Cerebellar nuclear complex (tissue), 1 donor: ENCODE measurements at places on chromosomes 2 and 18.

DNA sequence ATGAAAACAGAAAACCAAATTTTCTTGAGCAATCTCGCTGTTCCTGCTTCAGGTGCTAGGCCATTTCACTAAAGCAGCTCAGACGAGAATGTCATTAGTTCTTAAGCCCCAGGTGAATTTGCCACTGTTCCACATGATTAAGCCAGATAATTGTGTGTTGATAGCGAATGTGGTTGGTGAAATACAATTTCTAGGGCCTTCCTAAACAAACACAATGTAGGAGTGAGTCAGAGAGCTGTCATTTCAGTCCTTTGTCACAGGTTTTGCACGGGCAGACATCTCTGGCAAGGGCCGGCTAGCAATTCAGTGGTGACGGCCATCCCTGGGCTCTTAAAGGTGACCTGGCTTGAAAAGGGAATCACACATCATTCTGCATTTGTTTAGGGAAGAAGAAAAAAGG lies 170.7 kb downstream of the TMEM182 start:
- no peak for DNase-seq

DNA sequence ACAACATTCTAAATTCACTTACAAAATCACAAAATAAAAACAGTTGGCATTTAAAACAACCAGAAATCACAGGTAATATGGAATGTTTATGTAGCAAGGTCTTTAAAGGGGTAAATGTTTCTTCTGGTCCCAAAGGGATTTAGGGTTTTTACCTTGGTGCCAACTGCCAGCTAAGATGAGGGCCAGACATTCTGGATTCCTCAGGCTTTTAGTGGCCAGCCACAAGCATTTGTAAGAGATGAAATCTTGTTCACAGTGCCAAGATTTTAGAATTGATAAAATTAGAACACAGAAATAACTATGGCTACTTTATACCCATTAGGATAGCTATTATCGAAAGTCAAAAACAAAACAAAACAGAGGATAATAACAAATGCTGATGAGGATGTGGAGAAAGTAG lies 60.4 kb upstream of the CDKL4 start:
- DNase-seq = no peak

DNA sequence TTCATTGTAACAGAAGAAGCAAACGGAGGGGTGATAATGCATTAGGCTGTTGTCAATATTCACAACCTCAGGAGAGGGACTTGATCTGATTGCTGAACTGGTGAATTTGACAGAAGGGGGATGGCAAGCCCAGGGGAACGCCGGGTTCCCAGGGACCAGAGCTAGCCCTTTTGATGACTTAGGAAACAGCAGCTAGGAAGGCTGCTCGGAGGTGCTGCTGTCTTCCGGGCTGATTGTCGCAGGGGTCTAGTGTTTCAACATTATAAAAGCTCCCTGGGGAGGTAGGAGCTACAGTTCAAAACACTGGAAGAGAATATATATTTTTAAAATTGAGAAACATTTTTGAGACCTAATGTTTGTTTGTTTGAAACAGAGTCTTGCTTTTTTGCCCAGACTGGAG lies 47.3 kb downstream of the CD8B2 start:
- no peak for DNase-seq

- DNase-seq = no peak
These were observed 1.6 kb upstream of the ALKAL2 start for GRCh38 chr2:289362-290089.

- no peak for DNase-seq
These were observed 814 bp upstream of the RAB1A start for GRCh38 chr2:65130664-65131175.

GRCh38 chr2:85133751-85134254 lies 611 bp downstream of the TCF7L1 start:
- DNase-seq = no peak

DNA sequence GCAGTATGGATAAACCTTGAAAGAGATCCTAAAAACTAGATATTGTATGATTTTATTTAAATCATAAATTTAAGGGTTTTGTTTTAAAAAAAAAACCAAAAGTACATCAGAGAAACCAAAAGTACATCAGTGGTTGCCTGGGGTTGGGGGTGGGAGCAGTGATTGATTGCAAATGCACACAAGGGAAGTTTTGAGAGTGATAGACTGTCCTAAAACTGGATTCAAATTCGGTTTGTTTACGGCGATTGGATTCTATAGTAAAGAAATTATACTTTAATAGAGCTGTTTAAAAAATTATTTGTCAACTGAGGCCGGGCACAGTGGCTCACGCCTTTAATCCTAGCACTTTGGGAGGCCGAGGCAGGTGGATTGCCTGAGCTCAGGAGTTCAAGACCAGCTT lies 179.8 kb downstream of the METTL4 start:
- DNase-seq = no peak

DNA sequence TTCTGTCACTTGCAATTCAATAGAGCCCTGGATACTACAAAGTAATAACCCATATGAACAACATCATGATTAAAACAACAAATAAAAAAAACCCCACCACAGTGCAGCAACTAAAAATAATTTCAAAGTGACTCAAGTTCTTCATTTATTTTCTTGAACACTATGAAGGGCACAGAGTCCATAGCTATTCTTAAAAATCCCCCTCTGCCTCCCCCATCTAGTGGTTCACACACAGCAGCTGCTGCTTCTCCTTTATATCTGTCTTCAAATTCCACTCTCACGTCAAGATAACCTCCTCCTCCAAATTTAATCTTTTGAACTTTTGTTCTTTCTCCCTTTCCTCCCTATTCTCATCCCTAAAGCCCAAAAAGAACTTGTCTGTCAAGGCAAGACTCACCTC lies 591.3 kb downstream of the ZEB2 start:
- DNase-seq = no peak

- no peak for DNase-seq
These were observed 574.5 kb upstream of the ZEB2 start for GRCh38 chr2:145094370-145094769.

GRCh38 chr18:41790687-41791086 lies 164.3 kb upstream of the PIK3C3 start:
- no peak for DNase-seq

GRCh38 chr18:23553887-23554286 lies 32.4 kb downstream of the NPC1 start:
- DNase-seq = no peak

DNA sequence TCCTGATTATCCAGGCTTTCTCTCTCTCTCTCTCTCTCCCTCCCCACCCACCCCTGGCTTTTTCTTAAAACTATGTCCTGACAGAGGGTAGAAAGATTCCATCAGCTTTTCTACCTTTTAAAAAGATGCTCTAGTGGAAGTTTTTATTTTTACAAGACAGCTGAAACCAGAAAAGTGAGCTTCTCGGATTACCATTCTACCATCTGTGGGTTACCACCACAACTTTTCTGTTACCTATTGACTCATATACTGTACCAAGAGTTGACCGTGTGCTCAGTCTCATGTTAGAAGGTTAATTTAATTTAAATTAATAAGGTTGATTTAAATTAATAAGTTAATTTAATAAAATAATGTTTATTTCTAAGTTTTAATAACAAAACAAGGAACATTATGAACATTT lies 137.6 kb downstream of the UPP2 start:
- DNase-seq = no peak

GRCh38 chr2:69817729-69818501 lies 11.5 kb upstream of the GMCL1 start:
- no peak for DNase-seq

GRCh38 chr2:156190517-156190916 lies 142.0 kb downstream of the NR4A2 start:
- DNase-seq = no peak

DNA sequence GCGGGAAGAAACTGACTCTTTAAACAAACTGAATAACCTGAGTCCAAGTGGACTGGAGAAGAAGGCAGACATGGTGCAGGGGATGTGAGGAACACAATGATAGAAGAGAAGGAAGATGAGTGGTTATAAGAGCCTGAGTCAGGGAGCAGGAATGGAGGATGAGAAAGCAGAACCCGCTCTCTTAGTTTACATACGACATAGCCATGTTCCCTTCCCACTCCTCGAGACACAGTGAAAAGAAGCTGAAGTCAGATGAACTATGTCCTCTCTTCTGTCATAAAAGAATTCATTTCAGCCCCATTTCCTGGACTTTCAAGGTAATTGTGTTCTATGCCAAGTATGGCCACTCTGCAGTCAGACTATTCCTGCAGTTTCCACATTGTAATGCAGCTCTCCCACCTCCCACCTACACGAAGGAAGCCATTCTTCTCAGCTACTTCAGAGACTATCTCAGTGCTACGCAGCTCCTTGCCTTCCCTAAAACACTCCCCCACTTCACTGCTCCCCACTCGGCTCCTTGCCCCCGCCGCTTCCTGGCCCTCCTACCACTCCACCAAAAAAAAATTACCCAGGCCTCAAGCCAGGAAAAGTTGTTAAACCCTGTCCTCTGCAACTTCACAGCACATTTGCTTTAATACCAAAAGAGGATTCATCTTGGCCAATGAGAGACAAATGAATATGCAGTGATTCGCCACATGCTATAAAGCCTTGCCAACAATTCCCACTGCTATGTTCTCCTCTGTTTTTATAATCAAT lies 323.4 kb upstream of the EPHA4 start:
- DNase-seq = no peak

DNA sequence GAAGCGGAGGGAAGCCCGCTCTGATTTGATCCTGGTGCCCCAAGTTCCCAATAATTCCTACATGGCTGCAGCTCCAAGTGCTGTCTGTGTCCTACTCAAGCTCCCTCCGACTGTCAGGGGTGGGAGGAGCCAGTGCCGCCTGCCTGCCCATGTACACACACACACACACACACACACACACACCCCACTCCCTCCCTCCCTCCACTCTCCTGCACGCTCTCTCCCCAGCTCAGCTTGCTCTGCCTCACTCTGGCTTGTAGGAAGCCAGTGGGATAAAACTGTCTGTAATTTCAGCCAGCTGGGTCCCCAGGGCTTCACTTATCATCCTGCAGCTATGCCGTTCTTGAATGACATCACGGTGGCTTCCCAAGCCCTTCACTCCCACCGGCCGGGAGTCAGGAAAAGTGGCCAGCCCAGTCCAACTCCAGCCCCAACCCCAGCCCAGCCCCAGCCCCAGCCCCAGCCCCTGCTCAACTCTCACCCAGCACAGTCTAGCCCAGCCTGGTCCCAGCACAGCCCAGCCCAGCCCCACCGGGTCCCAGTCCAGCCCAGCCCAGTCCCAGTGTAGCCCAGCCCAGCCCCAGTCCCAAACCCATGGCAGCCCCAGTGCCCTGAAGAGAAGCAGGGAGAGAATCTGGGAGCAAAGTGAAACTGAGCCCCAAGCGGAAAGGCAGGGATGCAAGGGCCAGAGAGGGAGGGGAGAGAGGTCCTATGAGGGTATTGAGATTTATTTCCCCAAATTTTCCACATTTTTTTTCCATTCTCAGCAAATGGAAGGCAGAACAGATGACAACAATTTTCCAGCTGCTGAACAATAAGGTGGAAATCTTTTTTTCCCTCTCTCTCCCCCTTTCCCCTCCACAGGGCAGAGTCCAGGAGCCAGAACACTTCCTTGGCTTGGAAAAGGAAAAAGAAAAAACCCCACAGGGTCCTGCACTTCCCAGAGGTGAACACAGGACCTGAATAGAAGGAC lies 144.0 kb downstream of the TNS1 start:
- no peak for DNase-seq

DNA sequence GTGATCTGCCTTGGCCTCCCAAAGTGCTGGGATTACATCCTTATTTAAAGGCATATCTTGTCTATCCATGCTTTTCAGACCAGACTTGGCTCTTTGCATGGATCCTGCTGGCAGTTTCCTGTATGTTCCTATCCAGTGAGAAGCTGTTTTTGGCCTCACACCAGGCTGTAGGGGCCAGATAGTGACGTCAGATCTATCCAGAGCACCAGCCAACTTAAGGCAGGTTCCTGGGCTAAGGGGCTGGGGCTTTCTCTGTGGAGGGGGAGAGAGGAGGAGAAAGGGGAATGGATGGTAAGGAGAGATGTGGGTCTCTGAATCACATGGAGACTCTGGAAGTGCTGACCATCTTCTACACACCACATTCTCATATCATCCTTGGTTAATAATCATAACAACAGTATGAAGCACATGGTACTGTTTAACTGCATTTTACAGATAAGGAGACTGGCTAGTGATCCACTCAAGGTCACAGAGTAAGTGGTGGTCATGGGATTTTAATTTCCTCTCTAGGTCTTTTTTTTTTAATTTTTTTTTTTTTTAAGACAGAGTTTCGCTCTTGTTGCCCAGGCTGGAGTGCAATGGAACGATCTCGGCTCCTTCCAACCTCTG lies 2.0 kb upstream of the FAM117B start:
- no peak for DNase-seq

DNA sequence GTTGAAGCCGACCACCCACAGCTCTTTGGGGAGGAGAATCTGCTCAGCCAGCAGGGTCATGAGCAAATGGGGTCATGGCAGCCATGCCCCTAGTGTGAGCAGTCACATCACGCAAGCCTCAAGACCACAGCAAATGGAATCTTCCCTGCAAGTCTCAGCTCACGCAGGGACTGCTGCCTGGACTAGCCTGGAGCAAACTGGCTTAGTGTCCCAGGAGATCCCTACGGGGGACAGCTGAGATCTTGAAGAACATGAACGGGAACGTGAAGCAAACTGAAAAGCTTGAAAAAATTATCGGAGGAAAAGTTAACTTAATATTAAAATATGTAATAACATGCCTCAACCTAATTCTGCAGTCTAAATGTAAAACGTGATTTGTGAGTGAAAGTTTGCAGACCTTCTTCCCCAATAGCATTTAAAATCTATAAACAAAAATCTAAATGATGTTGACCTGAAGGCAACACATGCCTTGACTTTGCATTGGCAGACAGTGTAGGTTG lies 118.4 kb downstream of the FAM124B start:
- no peak for DNase-seq

GRCh38 chr2:64595397-64596176 lies 58.1 kb downstream of the SERTAD2 start:
- no peak for DNase-seq

DNA sequence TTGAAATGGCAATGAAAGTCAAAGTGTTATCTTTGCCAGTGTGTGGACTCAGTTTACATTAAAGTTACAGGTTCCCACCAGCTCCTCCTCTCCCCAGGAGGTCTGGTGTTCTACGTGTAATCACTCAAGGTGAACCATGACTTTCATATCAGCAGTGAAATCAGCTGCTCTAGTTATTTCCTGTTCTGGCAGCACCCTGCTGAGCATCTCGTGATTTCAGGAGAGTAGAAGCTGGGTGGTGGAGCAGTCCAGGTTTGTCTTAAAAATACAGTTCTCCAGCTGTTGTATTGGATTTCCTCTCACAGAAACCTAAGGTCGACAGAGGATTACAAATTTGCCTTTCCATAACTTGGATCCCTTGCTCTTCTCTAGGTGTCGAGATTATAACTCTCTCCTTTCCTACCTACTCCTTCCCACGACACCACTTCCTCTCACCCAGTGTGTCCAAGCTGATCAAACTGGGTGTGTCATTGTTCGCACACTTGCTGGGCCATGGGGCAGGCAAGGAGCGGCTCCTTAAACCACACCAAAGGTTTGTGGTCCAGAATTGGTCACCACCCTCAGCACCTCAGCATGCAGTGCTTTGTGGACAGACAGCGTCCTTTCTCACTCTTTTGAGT lies 13.0 kb upstream of the ARHGAP25 start:
- no peak for DNase-seq

- no peak for DNase-seq
These were observed 32.3 kb upstream of the ZBTB7C start for GRCh38 chr18:48441405-48441881.

GRCh38 chr2:172962082-172962481 lies 113.6 kb upstream of the MAP3K20 start:
- DNase-seq = no peak
